ENCODE measurements at places on chromosomes 7 and 10.
A peak's percentile ranks its signal among the peaks of the same experiment; 100 is the strongest.

DNA sequence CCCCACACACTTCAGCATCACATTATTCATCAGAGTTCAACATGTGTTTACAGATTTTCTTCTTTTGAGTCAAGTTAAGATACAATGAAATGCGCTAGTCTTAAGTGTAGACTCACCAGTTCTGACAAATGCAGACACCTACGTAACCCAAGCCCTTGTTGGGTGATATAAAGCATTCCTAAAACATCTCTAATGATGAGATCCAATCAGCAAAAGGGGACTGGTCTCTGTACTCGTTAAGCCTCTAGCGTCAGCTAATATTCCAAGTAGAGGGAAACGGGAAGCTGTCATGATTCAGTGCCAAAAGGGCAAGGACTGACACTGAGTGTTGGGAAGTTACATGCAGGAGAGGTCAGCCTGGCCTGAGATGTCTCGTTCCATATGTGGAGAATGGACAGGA lies 38.7 kb upstream of the TRIL start:
- peak; percentile 59 for DNase-seq

DNA sequence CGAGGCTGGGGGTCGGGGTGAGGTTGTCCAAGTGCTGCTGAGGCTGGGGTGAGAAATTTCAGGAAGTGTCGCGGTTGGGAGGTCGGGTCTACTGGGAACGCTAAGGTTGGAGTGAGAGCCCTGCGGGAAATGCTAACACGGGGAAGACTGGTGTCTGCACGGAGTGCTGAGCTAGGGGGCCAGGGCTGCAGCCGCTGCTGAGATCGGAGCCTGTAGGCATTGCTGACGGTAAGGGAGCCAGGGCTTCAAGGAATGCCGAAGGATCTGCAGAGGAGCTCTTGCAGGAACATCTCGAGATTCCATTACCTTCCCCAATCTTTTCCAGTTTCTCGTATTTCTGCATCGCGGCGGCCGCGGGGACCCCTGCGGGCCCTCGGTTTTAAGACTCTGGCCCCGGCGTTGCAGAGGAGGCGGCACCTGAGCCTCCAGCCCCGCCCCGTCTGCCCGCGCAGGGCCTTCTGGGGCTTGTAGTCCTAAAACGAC lies at the start of gene CDK5:
Gene CDK5 (minus strand): TSS at position 392 of the 483 bp plus-strand sequence. CDS start 49 bp downstream, at position 343.
- no peak for DNase-seq

DNA sequence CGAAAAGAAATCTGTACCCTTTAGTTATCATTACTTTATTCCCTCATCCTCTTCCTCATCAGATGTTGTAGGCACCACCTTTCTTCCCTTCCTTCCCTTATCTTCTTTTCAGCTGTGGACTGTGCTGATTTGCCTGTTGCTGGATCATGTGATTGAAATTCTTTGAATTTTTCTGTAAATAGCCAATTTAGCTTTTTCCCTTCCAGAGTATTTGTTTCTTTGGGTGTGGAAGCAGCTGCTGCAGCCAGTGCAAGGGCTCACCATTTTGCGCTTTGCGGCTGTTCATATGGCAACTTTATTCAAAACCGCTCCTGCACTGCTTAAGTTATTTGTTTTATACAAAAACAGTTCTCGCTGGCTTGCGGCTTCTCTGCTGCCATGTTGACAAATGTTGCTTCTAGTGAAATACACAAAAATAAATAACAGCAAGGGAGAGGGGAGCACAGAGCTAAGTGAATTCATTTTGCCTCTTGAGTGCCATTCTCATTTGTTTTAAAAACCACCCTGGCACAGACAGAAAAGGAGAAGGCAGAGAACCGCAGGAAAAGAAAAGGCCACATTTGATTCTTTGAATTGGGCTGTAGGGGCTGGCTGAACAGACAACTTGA lies 151.2 kb downstream of the AUTS2 start:
- peak; percentile 33 for DNase-seq

DNA sequence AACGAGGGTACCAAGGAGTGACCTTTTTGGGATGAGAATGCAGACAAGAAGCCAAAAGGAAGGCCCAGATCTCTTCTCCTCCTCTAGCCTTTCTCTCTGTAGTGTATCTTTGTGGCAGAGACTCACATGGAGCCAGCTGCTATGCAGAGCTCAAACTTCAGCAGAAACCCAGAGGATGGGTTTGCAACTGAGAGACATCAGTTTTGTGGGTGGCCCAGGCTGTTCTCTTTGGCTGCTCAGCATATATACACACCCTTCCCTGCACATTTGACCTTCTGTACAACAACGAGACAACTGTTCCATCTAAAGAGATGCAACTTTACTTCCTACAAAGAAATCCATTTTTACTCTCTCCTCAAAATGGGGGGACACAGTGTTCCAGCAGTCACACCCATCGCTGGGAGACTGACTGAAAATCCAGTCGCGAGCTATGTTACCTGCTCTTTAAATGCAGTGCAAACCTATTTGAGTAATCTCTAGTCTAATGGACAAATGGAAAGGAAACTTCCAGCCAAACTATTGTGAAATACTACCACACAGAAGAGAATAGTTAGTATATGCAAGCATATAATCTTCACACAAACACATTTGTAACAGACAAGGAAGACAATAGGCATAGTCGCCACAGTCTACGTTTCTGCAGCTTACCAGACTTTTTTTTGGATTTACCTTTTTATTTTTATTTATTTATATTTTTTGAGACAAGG lies 51.2 kb downstream of the GTF2I start:
- peak; percentile 54 for DNase-seq

- DNase-seq, result no peak
Measured at GRCh38 chr10:86451604-86451960, 70.0 kb downstream of the WAPL start.
